Vein endothelial cell (primary cell): ENCODE measurements at places on chromosomes 1 and 21. TPM values are rescaled to one million over a fixed set of nuclear protein-coding genes. Genes with fewer than 3 reads are reported as not detected.

The BSND gene
- total RNA-seq: not detected in 2 replicates

The SAMD11 gene
- total RNA-seq: not detected in 2 replicates

The NECTIN4 gene
- total RNA-seq: under 0.01 and 0.65 TPM in 2 replicates

The FCAMR gene
- not detected in 2 replicates for total RNA-seq

The TMEM54 gene
- total RNA-seq: 25.1 and 28.1 TPM in 2 replicates

The C1orf167 gene
- not detected in 2 replicates for total RNA-seq

The TTC3 gene
- 145 and 178 TPM in 2 replicates for total RNA-seq

The ADCY10 gene
- 0.48 TPM in 1 of 2 replicates, not detected in the other for total RNA-seq

The TMEM82 gene
- total RNA-seq: not detected in 2 replicates

The MORN1 gene
- 5.8 and 8.2 TPM in 2 replicates for total RNA-seq

The MARK1 gene
- 1.7 and 2.3 TPM in 2 replicates for total RNA-seq

The LINGO4 gene
- not detected in 2 replicates for total RNA-seq

The VPS45 gene
- 24.2 and 28.7 TPM in 2 replicates for total RNA-seq

The B4GALT3 gene
- 37.6 and 39.5 TPM in 2 replicates for total RNA-seq

The ADGRB2 gene
- total RNA-seq: 0.19 and 0.65 TPM in 2 replicates

The KIAA0040 gene
- 17.6 and 53.5 TPM in 2 replicates for total RNA-seq

The KCNJ10 gene
- not detected in 2 replicates for total RNA-seq

The SPATA46 gene
- not detected in 2 replicates for total RNA-seq

The SLC2A5 gene
- total RNA-seq: under 0.01 and 0.33 TPM in 2 replicates

The RHBG gene
- not detected in 2 replicates for total RNA-seq

The KRTAP27-1 gene
- not detected in 2 replicates for total RNA-seq

The LRRC3 gene
- 2.3 and 3.2 TPM in 2 replicates for total RNA-seq

The PCP4 gene
- not detected in 2 replicates for total RNA-seq

The DNASE2B gene
- total RNA-seq: not detected in 2 replicates

The GJA8 gene
- total RNA-seq: not detected in 2 replicates

The EPHA2 gene
- total RNA-seq: 158 and 218 TPM in 2 replicates

The CD5L gene
- not detected in 2 replicates for total RNA-seq

The NOS1AP gene
- total RNA-seq: 0.98 and 1.2 TPM in 2 replicates

The RHBDL2 gene
- total RNA-seq: 0.10 TPM in 1 of 2 replicates, not detected in the other

The OVAAL gene
- total RNA-seq: not detected in 2 replicates

The RUNX3 gene
- not detected in 2 replicates for total RNA-seq

The CFAP107 gene
- total RNA-seq: not detected in 2 replicates

The NTMT2 gene
- total RNA-seq: not detected in 2 replicates

The HTR1D gene
- under 0.01 and 0.19 TPM in 2 replicates for total RNA-seq

The ADAM30 gene
- not detected in 2 replicates for total RNA-seq

The TP73 gene
- total RNA-seq: 0.10 TPM in 1 of 2 replicates, not detected in the other

The SFN gene
- total RNA-seq: 0.10 TPM in 1 of 2 replicates, not detected in the other

The SLC6A17 gene
- total RNA-seq: under 0.01 and 0.76 TPM in 2 replicates

The COL9A2 gene
- 0.19 and 0.33 TPM in 2 replicates for total RNA-seq

The EDARADD gene
- total RNA-seq: not detected in 2 replicates

The KCNC4 gene
- total RNA-seq: 2.6 and 6.5 TPM in 2 replicates

The PLA2G2D gene
- total RNA-seq: not detected in 2 replicates

The PDPN gene
- total RNA-seq: 0.33 TPM in 1 of 2 replicates, not detected in the other

The GPR3 gene
- total RNA-seq: 0.98 and 2.6 TPM in 2 replicates

The RNF223 gene
- total RNA-seq: not detected in 2 replicates

The ASTN1 gene
- total RNA-seq: not detected in 2 replicates

The IL22RA1 gene
- not detected in 2 replicates for total RNA-seq

The PRR9 gene
- total RNA-seq: not detected in 2 replicates

The USH2A gene
- not detected in 2 replicates for total RNA-seq

The UBL4B gene
- total RNA-seq: not detected in 2 replicates

The S100A14 gene
- not detected in 2 replicates for total RNA-seq

The HSD3B2 gene
- total RNA-seq: not detected in 2 replicates

The MANEAL gene
- 1.3 and 2.0 TPM in 2 replicates for total RNA-seq

The DNAI4 gene
- 1.6 and 2.6 TPM in 2 replicates for total RNA-seq
